Activated gamma-delta T cell treated with Interleukin-2 at 50 U/mL for 16 hours (primary cell): ENCODE measurements at places on chromosomes 7 and 10.

GRCh38 chr7:152341914-152342236, 93.9 kb downstream of the KMT2C start:
- DNase-seq, result no peak

DNA sequence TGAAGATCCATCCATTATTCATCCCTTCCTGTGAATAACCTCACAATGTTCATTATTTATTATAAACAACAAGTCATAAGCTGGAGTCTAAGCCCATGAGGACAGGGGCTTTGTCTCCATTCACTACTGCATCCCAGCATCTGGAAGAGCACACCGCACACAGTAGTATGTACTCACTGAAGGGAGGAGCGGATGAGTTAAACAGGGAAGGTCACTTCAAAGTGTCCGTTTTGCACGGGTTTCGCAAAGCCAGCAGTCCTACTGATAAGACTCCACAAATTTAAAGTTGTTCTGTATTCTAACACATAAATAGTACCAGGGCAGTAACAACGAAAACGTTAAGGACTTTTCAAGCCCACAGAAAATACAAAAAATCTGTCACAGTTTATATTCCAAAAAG, 167.9 kb downstream of the PARD3 start:
- DNase-seq, result no peak

DNA sequence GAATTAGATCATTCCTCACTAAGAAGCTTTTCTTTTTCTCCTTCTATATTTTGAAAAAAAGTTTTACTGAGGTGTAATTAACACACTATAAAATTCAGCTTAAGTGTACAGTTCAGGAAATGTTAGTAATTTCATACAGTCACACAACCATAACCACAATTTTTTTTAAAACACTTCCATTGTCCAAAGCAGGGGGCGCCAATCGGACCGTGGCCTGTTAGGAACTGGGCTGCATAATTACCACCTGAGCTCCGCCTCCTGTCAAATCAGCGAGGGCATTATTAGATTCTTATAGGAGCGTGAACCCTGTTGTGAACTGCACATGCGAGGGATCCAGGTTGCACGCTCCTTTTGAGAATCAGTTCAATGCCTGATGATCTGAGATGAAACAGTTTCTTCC, 427.1 kb downstream of the TFEC start:
- no peak for DNase-seq

- no peak for DNase-seq
Observed at GRCh38 chr7:128948312-128948973, 10.7 kb downstream of the IRF5 start.
